ENCODE measurements at places on chromosomes 5 and 9. TPM values are rescaled to one million over a fixed set of nuclear protein-coding genes. Genes with fewer than 3 reads are reported as not detected.

The OLFML2A gene
- total RNA-seq = not detected

The SLC36A3 gene
- total RNA-seq = not detected

The EPB41L4A gene
- total RNA-seq = 0.47 TPM

The IL7R gene
- 310 TPM for total RNA-seq

The C8G gene
- total RNA-seq = not detected

The ZNF782 gene
- total RNA-seq = 3.6 TPM

The FCN1 gene
- 1.1 TPM for total RNA-seq

The IRF1 gene
- 1,214 TPM for total RNA-seq

The SH3RF2 gene
- not detected for total RNA-seq

The DMRT3 gene
- not detected for total RNA-seq

The NSMF gene
- total RNA-seq = 82.8 TPM

The CLPTM1L gene
- 56.8 TPM for total RNA-seq

The DAB2IP gene
- total RNA-seq = 0.58 TPM

The TMEFF1 gene
- not detected for total RNA-seq

The MLANA gene
- total RNA-seq = not detected

The SOX30 gene
- total RNA-seq = not detected
